Endodermal cell (in vitro differentiated cells): ENCODE measurements at places on chromosomes 6 and 20. TPM values are rescaled to one million over a fixed set of nuclear protein-coding genes. Genes with fewer than 3 reads are reported as not detected.
A peak's percentile ranks its signal among the peaks of the same experiment; 100 is the strongest.

DNA sequence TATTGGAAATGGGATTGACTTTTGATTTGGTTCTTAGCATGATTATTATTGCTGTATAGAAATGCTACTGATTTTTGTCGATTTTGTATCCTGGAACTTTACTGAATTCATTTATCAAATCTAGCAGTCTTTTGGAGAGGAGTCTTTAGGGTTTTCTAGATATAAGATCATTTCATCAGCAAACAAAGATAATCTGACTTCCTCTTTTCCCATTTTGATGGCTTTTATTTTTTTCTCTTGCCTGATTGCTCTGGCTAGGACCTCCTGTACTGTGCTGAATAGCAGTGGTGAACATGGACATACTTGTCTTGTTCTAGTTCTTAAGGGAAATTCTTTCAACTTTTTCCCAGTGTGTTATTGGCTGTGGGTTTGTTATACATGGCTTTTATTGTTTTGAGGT, 64.6 kb downstream of the ZC2HC1B start:
- no peaks in the 10 kb centered on the region for H3K27me3 ChIP-seq
- H3K4me3 ChIP-seq, result no peak overlapping the region
- DNase-seq, result no peak
- no peaks in the 10 kb centered on the region for H3K36me3 ChIP-seq

GRCh38 chr6:90202156-90202555, 94.5 kb downstream of the BACH2 start:
- no peaks in the 10 kb centered on the region for H3K27me3 ChIP-seq
- H3K4me3 ChIP-seq, result no peak overlapping the region
- no peak overlapping the region for H3K27ac ChIP-seq
- no peaks in the 10 kb centered on the region for H3K4me1 ChIP-seq

GRCh38 chr6:43964659-43965570, 162.3 kb downstream of the MRPL14 start:
- H3K36me3 ChIP-seq, result no peaks in the 10 kb centered on the region
- no peak overlapping the region for H3K4me3 ChIP-seq
- peak; percentile 49 for DNase-seq
- no peaks in the 10 kb centered on the region for H3K27me3 ChIP-seq
- peaks cover 2% of the 10 kb centered on the region for H3K4me1 ChIP-seq

DNA sequence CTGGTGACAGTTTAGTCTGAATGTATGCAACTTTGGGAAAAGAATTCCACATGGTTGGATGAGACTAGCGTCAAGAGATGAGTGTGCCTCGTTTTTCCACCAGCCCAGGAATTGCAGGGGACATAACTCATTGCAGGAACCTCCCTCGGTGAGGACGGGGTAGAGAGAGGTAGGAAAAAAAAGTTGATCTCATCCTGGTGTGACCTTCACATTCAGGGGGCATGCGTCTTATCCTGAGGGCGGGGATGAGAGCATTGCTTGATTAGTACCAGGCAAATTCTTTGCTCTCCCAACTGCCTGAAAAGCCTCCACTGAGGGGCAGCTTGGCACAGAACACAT, 11.8 kb downstream of the TLDC2 start:
- no peaks in the 10 kb centered on the region for H3K27me3 ChIP-seq
- peak; percentile 55 for DNase-seq
- no peak overlapping the region for H3K27ac ChIP-seq
- no peaks in the 10 kb centered on the region for H3K36me3 ChIP-seq
- no peak overlapping the region for H3K4me3 ChIP-seq
- no peaks in the 10 kb centered on the region for H3K4me1 ChIP-seq

DNA sequence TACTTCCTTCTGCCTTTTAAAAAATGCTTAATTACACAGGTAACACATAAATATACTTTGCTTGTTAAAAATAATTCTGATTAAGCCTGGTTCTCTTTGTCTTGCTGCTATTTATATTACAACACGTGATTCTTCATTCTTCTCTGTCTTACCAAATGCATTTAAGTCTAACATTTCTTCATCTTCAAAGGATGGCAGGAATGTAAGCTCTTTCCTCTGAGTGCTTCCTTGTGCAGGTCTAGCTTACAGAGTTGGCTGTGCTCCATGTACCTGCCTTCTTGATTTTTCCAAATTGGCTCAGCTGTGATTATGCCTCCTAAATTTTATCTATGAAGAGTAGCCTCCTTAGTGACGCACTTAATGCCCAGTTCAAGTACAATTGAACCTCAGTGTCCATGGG, 44.4 kb downstream of the RNF144B start:
- H3K27ac ChIP-seq, result no peak overlapping the region
- H3K4me1 ChIP-seq, result no peaks in the 10 kb centered on the region
- DNase-seq, result no peak
- H3K4me3 ChIP-seq, result no peak overlapping the region

DNA sequence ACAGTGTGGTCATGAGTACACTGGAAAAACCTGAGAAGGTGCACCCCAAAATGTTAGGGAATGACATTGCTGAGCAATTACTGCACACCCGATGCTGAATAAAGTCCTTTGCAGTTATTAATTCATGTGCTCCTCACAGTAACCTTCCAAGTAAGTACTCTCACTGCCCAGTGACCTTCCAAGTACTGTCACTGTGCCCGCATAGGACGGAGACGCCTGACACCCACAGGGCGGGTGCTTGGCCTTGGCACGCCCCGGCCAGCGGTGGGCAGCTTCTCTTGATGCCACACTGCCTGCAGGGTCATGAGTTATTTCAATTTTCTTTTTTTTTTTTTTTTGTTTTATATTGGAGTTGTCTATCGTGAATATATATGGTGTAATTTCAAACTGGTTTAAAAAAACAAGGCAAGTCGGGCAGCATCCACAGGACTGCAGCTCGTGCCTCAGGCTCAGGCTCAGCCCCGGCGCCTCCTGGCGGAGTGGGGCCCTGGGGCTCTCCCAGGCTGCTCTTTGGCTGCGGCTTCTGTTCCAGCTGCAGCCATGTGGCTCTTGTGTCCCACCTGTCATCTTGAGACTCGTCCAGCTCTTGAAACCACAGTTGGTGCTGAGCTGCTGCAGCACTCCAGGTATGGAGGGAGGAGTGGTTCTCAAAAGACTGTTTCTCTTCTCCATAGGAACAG, 27.0 kb downstream of the PNLDC1 start:
- DNase-seq, result no peak
- no peak overlapping the region for H3K27ac ChIP-seq
- no peak overlapping the region for H3K4me3 ChIP-seq
- no peaks in the 10 kb centered on the region for H3K27me3 ChIP-seq

GRCh38 chr6:82337688-82338257, 25.8 kb upstream of the TPBG start:
- no peaks in the 10 kb centered on the region for H3K36me3 ChIP-seq
- no peaks in the 10 kb centered on the region for H3K4me1 ChIP-seq
- no peaks in the 10 kb centered on the region for H3K27me3 ChIP-seq
- DNase-seq, result no peak
- no peak overlapping the region for H3K4me3 ChIP-seq
- no peak overlapping the region for H3K27ac ChIP-seq

- H3K4me3 ChIP-seq, result no peak overlapping the region
- no peaks in the 10 kb centered on the region for H3K4me1 ChIP-seq
- no peaks in the 10 kb centered on the region for H3K36me3 ChIP-seq
- DNase-seq, result no peak
- no peaks in the 10 kb centered on the region for H3K27me3 ChIP-seq
- H3K27ac ChIP-seq, result no peak overlapping the region
Measured at GRCh38 chr6:39102821-39103136, 12.2 kb downstream of the SAYSD1 start.

DNA sequence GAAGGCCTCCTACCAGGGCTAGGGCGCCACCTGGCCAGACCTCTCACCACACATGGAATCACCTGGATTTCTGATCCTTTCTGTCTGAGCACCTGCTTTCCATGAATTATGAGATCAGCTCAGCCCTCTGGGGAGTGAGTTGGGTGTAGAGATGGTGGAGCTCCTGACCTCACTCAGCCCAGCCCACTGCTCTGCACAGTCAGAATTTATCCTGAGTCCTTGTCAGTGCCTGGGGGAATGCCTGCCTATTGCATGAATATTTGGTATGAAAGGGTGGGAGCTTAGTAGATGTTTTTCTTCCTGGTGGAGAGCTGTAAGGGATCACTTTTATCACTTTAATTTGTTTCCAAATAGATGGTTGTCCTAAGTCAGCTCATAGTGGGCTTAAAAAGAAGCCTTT, 47.5 kb downstream of the DTD1 start:
- H3K27ac ChIP-seq, result no peak overlapping the region
- H3K36me3 ChIP-seq, result no peaks in the 10 kb centered on the region
- no peak for DNase-seq
- H3K4me1 ChIP-seq, result peaks cover 6% of the 10 kb centered on the region

PACSIN1 gene
- 7.1 to 9.4 TPM (median 7.3 TPM) in 3 replicates for total RNA-seq
